Body of pancreas (tissue), 4 donors: ENCODE measurements at places on chromosomes 7 and 10. TPM values are rescaled to one million over a fixed set of nuclear protein-coding genes. Genes with fewer than 3 reads are reported as not detected.
A peak's percentile ranks its signal among the peaks of the same experiment; 100 is the strongest.

CFTR gene
- 329 TPM for total RNA-seq

SMO gene
- 12.2 TPM for total RNA-seq

GRCh38 chr10:9869205-9869604, 1148.5 kb upstream of the CELF2 start:
- no peaks in the 10 kb centered on the region for H3K27me3 ChIP-seq
- H3K27ac ChIP-seq = no peak overlapping the region
- no peak overlapping the region for H3K4me3 ChIP-seq

DNA sequence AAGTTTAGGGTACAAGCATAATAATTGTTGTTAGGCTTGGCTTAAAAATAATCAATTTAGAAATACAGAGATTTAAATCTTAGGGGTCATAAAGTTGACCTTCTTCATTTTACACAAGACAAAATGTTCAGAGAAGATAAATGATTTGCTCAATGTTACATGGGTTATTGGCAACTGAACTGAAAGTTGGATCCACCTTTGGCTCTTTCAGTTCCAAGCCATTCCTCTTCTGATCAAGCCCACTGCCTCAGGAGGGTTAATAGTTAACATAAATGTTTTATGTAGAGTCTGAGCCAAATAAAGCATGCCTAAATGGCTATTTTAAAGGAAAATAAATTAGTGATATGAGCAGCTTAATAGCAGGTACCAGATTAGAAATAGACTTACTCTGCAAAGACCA, 79.1 kb upstream of the RHOBTB1 start:
- peaks cover 9% of the 10 kb centered on the region for H3K4me1 ChIP-seq
- no peak for DNase-seq
- H3K27me3 ChIP-seq = no peaks in the 10 kb centered on the region
- no peak overlapping the region for H3K4me3 ChIP-seq
- no peaks in the 10 kb centered on the region for H3K36me3 ChIP-seq

GRCh38 chr10:99369126-99369525, 40.0 kb downstream of the CNNM1 start:
- no peak overlapping the region for H3K4me3 ChIP-seq
- DNase-seq = no peak

- DNase-seq = peak; percentile 59
- H3K36me3 ChIP-seq = no peaks in the 10 kb centered on the region
- peaks cover 11% of the 10 kb centered on the region for H3K4me1 ChIP-seq
- no peak overlapping the region for H3K4me3 ChIP-seq
Measured at GRCh38 chr7:155951554-155952158, 139.4 kb upstream of the SHH start.

DNA sequence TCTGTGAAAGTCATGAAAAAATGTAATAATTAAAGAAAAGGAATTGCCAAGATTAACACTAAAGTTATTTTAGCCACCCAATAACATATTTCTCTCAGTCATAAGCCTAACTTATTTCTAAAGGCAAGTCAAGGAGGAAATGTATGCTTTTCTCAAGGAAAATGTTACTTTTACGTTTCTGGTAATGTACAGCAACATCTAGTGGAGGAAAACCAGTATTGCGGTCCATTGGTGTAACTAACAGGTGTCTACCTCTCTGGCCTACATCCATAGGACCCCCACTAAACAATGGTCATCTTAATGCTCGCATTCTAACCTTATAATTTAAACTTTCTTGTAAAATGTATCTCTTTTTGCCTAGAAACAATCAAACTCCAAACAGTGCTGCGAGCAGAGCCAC, 437.5 kb downstream of the KIF20B start:
- H3K27ac ChIP-seq = no peak overlapping the region
- H3K4me3 ChIP-seq = no peak overlapping the region
- DNase-seq = no peak
- no peaks in the 10 kb centered on the region for H3K4me1 ChIP-seq
- no peaks in the 10 kb centered on the region for H3K36me3 ChIP-seq
- no peaks in the 10 kb centered on the region for H3K27me3 ChIP-seq

- DNase-seq = no peak
- H3K36me3 ChIP-seq = no peaks in the 10 kb centered on the region
- H3K27ac ChIP-seq = no peak overlapping the region
- no peak overlapping the region for H3K4me3 ChIP-seq
- H3K4me1 ChIP-seq = peaks cover 37% of the 10 kb centered on the region
- no peaks in the 10 kb centered on the region for H3K27me3 ChIP-seq
Measured at GRCh38 chr10:49612513-49613164, 1.2 kb upstream of the CHAT start.

DNA sequence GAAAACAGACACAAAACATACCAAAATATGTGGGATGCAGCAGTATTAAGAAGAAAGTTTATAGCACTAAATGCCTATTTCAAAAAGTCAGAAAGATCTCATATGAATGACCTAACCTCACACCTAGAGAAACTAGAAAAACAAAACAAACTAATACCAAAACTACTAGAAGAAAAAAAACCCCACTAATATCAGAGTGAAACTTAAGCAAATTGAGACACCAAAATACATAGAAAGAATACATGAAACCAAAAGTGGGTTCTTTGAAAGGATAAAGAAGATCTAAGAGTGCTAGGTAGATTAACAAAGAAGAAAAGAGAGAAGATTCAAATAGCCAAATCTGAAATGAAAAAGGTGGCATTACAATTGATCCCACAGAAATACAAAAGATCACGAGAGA, 494.1 kb downstream of the SH2D4B start:
- no peaks in the 10 kb centered on the region for H3K4me1 ChIP-seq
- no peak overlapping the region for H3K27ac ChIP-seq
- H3K36me3 ChIP-seq = no peaks in the 10 kb centered on the region
- H3K27me3 ChIP-seq = no peaks in the 10 kb centered on the region
- DNase-seq = no peak
- H3K4me3 ChIP-seq = no peak overlapping the region

DNA sequence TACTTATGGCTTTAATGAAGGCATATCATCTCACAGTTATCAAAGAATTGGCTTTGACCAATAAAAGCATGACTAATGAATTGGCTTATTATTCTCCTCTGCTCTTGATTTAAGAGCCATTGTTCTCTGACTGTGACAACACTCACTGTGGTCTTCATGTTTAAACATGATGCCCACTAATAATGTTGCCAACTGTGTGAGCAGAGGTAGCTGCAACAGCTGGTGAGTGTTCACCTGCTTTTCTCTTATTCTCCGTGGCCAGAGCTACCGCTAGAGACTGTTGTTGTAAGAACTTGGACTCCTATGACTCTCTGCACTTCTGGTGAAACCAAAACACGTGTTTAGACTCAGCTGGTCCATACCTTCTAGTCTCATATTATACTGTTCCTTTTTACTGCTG, 335.9 kb downstream of the XPNPEP1 start:
- no peaks in the 10 kb centered on the region for H3K27me3 ChIP-seq
- no peaks in the 10 kb centered on the region for H3K36me3 ChIP-seq
- no peak overlapping the region for H3K4me3 ChIP-seq
- H3K4me1 ChIP-seq = no peaks in the 10 kb centered on the region
- no peak for DNase-seq
- H3K27ac ChIP-seq = no peak overlapping the region

DNA sequence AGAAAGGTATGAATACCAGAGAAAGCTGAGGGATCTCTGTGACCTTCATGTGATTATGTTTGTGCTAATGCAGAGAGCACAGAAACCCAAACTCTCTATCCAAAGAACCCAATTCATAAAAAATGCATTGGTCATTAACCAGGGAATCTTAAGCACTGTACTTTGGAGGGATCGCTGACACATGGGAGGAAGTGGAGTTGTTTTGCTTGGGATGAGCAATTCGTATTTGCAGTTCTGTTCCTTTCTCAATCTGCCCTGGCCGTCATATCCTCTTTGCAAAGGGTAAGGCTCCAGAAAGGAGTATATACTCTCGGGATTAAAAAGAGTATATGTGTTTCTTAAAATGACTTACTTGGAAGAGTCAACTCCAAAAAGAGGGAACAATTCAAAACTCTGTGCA, 221.3 kb downstream of the POU6F2 start:
- H3K4me3 ChIP-seq = no peak overlapping the region
- no peaks in the 10 kb centered on the region for H3K4me1 ChIP-seq
- no peaks in the 10 kb centered on the region for H3K27me3 ChIP-seq
- H3K27ac ChIP-seq = no peak overlapping the region

- peaks cover 24% of the 10 kb centered on the region for H3K4me1 ChIP-seq
- no peaks in the 10 kb centered on the region for H3K27me3 ChIP-seq
- no peaks in the 10 kb centered on the region for H3K36me3 ChIP-seq
- H3K4me3 ChIP-seq = no peak overlapping the region
Measured at GRCh38 chr10:29627201-29628132, 7.3 kb downstream of the SVIL start.

DNA sequence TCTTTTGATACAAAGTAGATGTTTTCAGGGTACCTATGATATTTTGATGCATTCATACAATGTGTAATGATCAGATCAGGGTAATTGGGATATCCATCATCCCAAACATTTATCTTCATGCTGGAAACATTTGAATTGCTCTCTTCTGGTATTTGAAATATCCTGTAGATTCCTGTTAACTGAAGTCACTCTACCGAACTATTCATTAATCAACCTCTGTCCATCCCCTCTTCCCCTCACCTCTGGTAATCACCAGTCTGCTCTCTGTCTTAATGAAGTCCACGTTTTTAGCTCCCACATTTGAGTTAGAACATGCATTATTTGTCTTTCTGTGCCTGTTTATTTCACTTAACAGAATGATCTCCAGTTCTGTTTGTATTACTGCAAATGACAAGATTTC, 11.3 kb downstream of the MTG1 start:
- peaks cover 12% of the 10 kb centered on the region for H3K36me3 ChIP-seq
- H3K27ac ChIP-seq = no peak overlapping the region
- H3K27me3 ChIP-seq = no peaks in the 10 kb centered on the region
- H3K4me1 ChIP-seq = no peaks in the 10 kb centered on the region
